T-helper 17 cell (primary cell): ENCODE measurements at places on chromosomes 16 and 17. TPM values are rescaled to one million over a fixed set of nuclear protein-coding genes. Genes with fewer than 3 reads are reported as not detected.
A peak's percentile ranks its signal among the peaks of the same experiment; 100 is the strongest.

ACE gene
- 11.6 TPM for total RNA-seq

PARD6A gene
- total RNA-seq: 7.9 TPM

DNA sequence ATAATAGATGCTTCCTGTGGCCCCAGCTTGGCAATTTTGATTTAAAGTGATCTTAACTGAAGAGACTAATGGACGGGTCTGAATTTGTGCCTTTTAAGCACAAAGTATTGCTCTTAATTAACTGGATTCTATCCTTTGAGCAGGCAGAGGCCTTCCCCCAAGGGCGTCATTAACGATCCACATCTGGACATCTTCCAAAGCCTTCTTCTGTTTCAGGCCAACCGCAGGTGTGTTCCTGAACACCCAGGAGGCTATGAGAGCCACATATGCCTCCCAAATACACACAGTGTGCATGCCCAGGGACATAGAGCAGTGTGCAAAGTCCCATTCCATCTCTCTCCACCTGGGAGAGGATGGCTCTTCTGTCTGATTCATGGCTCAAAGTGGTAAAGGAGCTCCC is 42.3 kb downstream of the MAPT start:
- H3K27ac ChIP-seq: no peak overlapping the region
- H3K36me3 ChIP-seq: no peaks in the 10 kb centered on the region
- peaks cover 30% of the 10 kb centered on the region for H3K27me3 ChIP-seq
- H3K4me3 ChIP-seq: no peak overlapping the region

DNA sequence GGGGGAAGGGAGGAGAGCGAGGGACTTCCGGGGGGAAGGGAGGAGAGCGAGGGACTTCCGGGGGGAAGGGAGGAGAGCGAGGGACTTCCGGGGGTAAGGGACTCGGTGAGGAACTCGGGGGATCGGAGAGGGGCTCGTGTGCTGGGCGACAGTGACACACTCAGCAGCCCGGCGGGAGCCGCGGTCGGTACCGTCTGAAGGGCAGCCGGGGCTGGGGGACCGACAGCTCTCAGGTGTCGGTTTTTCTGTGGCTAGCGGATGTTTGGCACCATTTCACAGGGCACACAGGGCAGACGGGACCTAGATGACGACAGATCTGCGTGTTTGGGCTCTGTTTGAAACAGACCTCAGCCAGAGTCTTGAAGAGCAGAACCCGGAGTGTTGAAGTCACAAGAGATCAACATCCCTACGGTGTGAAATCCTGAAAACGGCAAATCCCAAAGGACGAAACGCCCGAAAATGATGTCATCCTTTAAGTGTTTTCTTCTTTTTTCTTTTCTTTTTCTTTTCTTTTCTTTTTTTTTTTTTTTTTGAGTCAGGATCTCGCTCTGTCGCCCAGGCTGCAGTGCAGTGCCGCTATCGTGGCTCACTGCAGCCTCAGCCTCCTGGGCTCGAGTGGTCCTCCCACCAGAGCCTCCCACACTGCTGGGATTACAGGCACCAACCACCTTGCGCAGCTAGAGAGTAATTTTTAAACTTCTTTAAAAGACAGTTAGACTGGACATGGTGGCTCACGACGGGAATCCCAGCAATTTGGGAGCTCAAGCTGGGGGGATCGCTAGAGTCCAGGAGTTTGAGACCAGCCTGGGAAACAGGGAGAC is 23.9 kb downstream of the ZNF778 start:
- H3K27me3 ChIP-seq: no peaks in the 10 kb centered on the region
- peaks cover 9% of the 10 kb centered on the region for H3K4me1 ChIP-seq
- DNase-seq: peak; percentile 71
- H3K27ac ChIP-seq: peak overlapping the region; percentile 98
- H3K4me3 ChIP-seq: peak overlapping the region; percentile 91

- H3K27me3 ChIP-seq: no peaks in the 10 kb centered on the region
- peaks cover 53% of the 10 kb centered on the region for H3K4me1 ChIP-seq
- DNase-seq: no peak
- H3K27ac ChIP-seq: peak overlapping the region; percentile 89
- no peaks in the 10 kb centered on the region for H3K36me3 ChIP-seq
These were observed 286.7 kb downstream of the SEC14L1 start for GRCh38 chr17:77427391-77427991.

GRCh38 chr17:15263680-15264079 is 1.4 kb downstream of the PMP22 start:
- H3K4me1 ChIP-seq: peaks cover 10% of the 10 kb centered on the region
- no peak overlapping the region for H3K4me3 ChIP-seq
- peaks cover 83% of the 10 kb centered on the region for H3K27me3 ChIP-seq
- H3K27ac ChIP-seq: no peak overlapping the region

DNA sequence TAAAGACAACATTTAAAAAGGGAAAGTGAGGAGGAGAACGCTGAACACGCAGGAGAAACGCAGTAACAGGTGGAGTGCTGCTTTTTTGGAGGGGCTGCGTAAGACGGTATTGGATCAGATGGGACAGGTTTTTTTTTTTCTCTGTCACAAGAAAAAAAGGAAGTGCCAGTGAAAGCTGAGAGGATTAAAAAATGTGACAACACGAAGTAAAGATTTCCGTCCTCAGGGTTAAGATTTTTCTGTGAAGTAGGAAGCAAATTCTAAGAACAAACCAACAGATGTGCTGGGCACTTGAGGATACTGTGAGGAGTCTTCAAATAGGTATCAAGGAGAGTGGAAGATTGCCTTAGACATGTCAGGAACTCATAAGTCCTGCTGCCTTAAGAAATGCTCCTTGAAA is 5.8 kb upstream of the ABCA9 start:
- peak overlapping the region; percentile 6 for H3K4me3 ChIP-seq
- H3K4me1 ChIP-seq: peaks cover 13% of the 10 kb centered on the region
- H3K27ac ChIP-seq: peak overlapping the region; percentile 37
- DNase-seq: no peak
- peaks cover 2% of the 10 kb centered on the region for H3K36me3 ChIP-seq
